Stimulated activated CD8-positive, alpha-beta memory T cell treated with anti-CD3 and anti-CD28 coated beads, Interleukin-12 subunit alpha, Interleukin-12 subunit beta, amount 100 ng/mL, for 1 hour (primary cell): ENCODE measurements at places on chromosomes 16 and 17.
A peak's percentile ranks its signal among the peaks of the same experiment; 100 is the strongest.

- no peak for DNase-seq
These were observed 445.7 kb downstream of the TOX3 start for GRCh38 chr16:52101246-52101645.

GRCh38 chr16:54210452-54211125 lies 76.0 kb downstream of the IRX3 start:
- DNase-seq, result no peak

DNA sequence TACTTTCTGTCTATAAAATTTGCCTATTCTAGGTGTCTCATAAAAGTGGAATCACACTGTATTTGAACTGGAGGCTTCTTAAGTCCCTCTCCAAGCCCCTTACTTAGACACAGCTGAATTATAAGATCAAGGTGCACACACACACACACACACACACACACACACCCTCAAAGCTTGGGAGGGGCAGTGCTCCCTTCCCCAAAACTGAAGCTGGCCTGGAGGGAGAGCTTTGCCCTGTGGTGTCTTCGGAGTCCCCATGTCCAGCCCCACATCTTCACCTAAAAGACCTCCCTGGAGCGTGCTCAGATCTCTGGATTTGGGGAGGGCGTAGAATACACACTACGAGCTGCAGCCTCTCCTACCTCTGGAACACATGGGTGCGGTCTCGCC lies 828 bp downstream of the EMP2 start:
- DNase-seq, result no peak

GRCh38 chr16:71467810-71468209 lies 5.8 kb upstream of the ZNF23 start:
- DNase-seq, result peak; percentile 12

- peak; percentile 60 for DNase-seq
These were observed at the start of the genes ACADVL and DLG4 for GRCh38 chr17:7219812-7220592. ACADVL (plus strand) TSS chr17:7219938; CDS start chr17:7219985, 47 bp downstream. DLG4 (minus strand) TSS chr17:7219836.

- DNase-seq, result no peak
These were observed 96.2 kb downstream of the PRKCA start for GRCh38 chr17:66398617-66399016.

DNA sequence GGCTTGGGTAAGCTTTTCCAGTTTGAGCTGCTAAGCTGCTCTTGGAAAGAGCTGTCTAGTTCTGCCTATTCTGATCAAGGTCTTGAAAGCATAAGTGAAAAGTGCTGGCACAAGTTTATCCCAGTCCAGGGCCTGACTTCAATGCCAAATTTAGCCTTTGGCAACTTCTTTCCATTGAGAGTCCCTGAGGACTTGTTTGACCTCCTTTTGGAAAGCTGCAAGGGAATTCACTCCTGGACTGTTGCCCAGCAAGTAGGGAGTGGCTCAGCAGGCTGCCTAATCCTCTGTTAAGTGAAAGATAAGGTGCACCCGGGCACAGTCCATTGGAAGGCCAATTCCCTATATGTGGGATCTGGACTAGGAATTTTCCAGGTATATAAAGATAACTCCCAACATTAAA lies 16.0 kb upstream of the TANC2 start:
- no peak for DNase-seq

GRCh38 chr16:80580109-80580832 lies 39.5 kb downstream of the DYNLRB2 start:
- DNase-seq, result peak; percentile 24

DNA sequence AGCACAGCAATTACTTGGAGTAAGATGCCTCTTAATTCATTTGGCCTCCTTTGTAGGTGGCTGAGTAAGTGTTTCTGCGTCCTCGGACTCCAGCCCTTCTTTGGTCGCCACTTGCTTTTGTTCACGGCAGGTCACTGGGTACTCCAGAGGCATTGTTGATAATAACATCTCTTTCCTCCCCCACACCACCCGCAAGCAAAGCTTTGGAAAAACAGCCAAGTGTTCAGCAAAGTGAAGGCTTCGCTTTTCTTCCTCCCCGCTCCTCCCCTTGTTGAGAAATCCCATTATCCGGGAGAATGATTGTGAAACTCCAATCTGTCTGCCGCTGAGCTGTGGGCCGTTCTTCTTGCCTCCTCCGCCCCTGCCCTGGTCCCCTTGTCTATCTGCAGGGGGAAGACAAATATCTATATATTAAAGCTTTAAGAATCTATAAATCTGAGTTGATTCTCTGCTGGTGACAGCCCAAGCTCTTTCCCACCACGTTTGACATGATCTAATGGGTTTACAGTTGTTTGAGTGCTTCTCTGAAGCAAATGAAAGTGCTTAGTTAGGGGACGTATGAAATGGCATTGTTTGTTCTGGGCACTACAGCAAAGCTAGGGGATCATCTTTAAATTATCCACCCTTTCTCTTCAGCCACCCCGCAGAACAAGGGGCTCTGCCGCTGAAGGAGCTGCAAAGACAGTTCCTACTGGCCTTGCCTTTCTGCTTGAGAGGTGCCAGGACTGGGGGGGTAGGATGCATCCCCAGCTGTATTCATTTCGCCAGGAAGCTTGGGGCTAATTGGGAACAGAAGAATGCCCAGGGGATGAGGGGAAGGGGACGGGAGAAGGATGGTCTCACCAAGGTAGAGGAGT lies 167.1 kb downstream of the CCDC182 start:
- no peak for DNase-seq

DNA sequence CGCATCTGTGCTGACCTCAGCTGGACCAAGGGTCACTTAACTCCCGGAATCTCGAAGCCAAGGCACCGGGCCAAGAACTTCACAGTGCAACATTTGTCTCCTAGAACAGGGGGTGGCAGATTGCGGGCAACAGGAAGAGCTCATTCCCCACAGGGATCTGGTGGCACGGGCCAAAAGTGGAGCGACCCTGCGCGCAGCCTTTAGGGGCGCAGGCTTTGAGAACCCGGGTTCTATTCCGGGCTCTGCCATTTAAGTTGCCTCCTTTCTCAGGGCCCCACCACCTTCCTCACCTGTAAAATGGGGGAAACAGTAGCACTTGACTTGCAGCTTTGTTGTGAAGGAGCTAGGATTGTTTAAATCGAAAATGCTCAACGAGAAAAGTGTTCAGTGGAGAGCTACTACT lies 651 bp downstream of the SHMT1 start:
- no peak for DNase-seq

DNA sequence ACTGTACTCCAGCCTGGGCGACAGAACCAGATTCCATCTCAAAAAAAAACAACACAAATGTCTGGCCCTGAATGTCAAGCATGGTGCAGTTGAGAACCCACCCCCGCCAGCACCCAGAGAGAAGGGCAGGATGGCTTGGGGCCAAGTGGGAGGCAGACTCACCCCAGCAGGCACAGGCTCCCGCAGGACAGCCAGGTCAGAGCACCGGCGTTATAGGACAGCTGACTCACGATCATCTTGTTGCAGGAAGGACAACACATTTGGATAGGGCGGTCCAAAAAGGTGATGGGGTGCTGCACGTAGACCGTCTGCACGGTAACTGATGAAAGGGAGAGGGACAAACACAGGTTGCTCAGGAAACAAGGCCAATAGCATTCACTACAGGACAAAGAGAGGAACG lies 33.3 kb downstream of the LITAF start:
- DNase-seq, result no peak

DNA sequence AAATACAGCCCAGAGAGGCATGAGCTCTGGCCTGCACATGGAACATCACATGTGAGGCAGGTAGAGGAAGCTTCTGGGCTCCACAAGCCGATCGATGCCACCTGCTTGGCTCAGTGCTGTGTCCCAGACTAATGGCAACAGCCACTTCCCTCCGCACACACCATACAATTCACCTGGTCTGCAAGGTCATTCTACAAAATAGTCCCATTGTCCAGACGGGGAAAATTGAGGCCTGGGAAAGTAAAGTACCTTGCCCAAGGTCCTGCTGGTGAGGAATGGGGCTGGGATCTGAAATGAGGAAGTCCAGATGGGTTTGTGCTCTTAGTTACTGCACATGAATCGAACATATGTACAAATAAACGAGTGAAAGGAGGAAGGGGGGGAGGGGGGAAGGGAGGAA lies 88.0 kb downstream of the LITAF start:
- DNase-seq, result no peak

GRCh38 chr16:13756411-13757140 lies 163.4 kb upstream of the ERCC4 start:
- DNase-seq, result no peak
